ENCODE measurements at places on chromosomes 2 and 18. TPM values are rescaled to one million over a fixed set of nuclear protein-coding genes. Genes with fewer than 3 reads are reported as not detected.

DNA sequence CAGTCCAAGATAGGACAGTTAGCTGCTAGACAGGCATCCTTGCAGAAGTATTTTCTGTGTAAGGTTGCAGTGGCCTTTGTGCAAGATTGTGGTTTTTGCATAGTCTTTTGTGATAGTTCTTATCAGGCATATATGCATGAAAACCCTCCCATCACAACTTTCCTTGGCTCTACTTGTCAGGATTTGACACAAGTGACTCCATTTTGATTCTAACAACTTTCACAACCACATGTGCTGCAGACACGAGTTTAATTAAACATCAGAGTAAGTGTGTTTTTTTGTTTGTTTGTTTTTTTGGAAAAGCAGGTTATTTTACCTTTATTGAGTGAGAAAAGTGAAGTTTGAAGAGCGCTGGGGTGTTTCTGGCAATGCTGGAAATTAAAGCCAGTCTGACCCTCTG, 902.0 kb upstream of the GCFC2 start:
- ATAC-seq, result no peak

DNA sequence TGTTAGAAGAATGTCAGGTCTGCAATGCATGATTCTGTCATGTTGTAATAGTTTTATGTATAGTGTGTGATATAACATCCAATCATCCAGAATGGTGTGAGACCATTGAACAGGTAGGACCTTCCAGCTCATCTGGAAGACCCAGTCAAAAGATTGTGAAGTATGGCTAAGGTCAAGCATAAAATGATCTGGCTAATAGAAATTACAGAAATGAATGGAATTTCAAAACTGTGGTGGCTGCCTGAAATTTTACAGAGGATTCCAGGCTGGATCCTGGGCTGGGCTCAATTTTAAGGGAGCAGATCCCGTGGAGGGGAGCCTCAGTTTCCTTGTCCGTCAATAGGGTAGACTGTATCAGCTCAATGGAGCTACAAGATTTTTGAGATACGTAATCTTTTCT, 39.1 kb downstream of the ACKR3 start:
- ATAC-seq, result no peak

GRCh38 chr18:36340246-36340645, 42.7 kb downstream of the FHOD3 start:
- ATAC-seq, result no peak

DNA sequence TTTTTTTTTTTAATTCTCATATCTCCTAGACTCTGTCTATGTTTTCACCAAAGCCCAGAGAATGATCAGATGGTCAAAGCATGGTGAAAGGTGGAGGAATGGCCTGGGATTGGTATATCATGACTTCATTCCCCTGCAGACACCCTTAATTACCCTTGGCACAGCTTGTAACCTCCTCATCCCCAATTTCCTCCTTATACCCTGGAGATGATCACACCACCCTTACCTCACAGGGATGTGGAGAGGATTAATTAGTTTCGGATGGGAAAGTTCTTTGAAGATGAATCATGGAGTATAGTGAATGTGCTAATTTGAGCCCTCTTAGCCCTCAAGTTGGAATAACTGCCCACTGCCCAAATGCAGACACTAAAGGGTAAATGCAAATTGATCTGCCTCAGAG, 138.0 kb upstream of the LYPD6 start:
- ATAC-seq, result peak; percentile 62

The EVX2 gene
- total RNA-seq, result not detected

The LAMA3 gene
- total RNA-seq, result 40.1 TPM

The GREB1 gene
- 0.60 TPM for total RNA-seq

The DLX1 gene
- not detected for total RNA-seq

The KCNG2 gene
- 0.20 TPM for total RNA-seq
